ENCODE measurements at places on chromosomes 3 and 15.
A peak's percentile ranks its signal among the peaks of the same experiment; 100 is the strongest.

GRCh38 chr3:113124256-113124830 is 87.0 kb upstream of the BOC start:
- DNase-seq = no peak

DNA sequence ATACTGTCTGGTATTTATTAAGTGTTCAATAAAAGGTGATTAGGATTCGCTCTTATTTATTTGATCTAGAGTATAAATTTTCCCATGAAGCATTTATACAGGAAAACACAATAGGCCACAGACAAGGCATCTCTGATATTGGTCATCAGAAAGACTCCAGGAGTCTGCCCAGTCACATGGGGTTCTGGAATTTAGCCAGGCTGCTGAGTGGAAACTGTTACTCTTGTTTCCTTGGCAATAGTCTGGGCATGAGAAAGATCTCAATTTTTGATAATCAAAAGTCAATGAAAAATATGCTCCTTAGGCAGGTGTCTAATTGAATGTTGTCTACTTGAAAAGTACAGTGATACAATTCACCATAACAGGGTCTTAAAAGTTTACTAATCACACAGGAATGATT is 161.2 kb downstream of the FRMD5 start:
- DNase-seq = peak; percentile 78

GRCh38 chr3:96619475-96619874 is 194.9 kb upstream of the EPHA6 start:
- DNase-seq = no peak

DNA sequence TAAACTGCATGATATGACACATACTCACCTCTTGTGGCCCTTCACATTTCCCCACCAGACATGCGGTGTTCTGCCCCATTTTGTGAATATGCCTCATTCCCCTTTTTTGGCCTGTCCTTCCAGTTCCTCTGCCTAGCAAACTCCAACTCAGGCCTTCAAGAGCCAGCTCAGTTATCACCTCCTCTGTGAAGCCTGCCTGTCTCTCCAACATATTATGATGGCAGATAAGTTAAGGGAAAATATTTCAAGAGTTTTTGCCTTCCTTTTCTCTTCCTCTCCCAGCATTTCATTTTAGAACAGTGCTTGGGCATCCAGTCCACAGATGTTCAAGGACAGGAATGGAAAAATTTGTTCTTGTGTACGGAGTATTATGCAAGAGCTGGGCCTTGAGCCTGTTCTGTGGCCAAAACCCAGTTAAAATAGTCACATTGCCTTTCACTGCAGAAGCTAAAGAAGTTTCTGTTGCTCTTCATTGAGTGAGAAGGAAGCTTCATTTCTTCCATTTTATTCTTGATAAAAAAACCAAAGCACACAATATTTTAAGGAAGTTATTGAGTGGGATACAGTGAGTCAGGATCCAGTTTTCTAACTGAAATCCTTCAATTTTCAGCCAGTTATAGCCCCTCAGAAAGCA is 192.0 kb downstream of the GHSR start:
- peak; percentile 80 for DNase-seq

- no peak for DNase-seq
Observed at GRCh38 chr15:89751748-89752147, 699 bp upstream of the MESP1 start.

DNA sequence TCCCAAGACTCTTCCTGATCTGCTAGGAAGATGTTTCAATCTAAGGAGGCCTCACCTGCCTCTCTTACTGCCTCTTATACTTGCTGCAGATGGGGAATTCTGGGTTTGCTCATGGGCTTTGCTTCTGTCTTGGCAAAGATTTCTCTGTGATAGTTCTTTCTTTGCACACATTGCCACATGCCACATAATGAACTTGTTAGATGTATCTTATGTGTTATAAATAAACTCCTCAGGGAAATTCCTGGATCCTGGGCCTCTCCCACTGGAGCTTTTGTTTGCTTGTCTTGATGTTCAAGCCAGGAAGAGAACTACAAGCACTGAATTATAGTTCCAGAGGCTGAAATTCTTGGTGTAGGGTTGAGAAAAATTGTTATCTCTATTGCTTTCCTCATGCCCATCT is 12.2 kb downstream of the RTP1 start:
- peak; percentile 34 for DNase-seq

DNA sequence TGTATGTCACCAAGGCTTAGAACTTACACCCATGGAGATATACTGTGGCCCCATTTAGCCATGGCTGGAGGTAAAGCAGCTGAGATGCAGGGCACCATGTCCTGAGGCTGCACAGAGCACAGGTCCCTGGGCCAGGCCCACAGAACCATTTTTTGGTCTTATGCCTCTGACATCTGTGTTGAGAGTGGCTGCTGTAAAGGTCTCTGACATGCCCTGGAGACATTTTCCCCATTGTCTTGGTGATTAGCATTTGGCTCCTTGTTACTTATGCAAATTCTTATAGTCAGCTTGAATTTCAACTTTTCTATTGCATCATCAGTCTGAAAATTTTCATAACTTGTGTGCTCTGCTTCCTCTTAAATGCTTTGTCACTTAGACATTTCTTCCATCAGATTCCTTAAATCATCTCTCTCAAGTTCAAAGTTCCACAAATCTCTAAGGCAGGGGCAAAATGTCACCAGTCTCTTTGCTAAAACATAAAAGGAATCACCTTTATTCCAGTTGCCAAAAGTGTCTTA is 701.3 kb downstream of the EPHA3 start:
- DNase-seq = no peak

- DNase-seq = peak; percentile 99
Observed at GRCh38 chr15:63188926-63189871, at the start of gene RAB8B. Gene RAB8B (plus strand): TSS chr15:63189606. CDS start chr15:63189625, 19 bp downstream.

DNA sequence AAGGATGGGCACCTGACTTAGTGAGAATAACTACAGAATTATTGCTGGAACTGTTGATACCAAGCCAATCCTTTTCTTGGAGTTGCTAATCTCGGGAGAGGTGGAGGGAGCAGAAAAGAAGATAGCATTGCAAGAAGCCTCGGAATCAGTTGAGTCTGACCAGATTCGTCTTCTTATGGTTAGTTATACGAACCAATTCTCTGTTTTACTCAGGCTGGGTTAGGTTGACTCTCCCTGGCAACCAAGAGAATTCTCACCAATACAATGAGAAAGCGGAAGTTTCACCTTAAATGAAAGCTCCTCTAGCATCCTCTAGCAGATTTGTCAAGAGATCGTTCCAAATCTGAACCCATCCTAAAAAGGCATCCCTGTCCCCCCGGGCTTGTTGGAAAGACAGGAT is 43.5 kb upstream of the UBE2E1 start:
- DNase-seq = no peak

DNA sequence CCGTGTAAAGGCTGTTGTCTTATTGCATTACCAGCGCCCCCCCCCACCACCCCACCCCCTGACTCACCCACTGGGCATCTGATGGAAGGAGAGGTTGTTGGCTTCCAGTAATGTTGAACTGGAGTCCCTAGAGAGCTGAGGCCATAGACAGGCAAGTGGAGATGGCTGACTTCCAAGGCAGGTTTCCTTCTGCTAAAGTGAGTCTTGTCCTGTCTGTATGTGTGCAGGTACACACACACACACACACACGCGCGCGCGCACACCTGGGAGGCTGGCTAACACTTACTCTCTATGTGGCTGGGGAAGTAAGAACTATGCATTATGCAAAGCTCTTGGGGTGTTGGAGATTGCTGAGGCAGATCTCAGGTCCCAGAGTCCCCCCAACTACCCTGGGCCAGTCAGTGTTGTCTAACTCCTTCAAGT is 1.6 kb upstream of the KY start:
- DNase-seq = peak; percentile 87

- no peak for DNase-seq
Observed at GRCh38 chr3:59810606-59811005, 760.8 kb upstream of the CFAP20DC start.

GRCh38 chr15:95760508-95760907 is 570.0 kb upstream of the NR2F2 start:
- DNase-seq = no peak

- peak; percentile 59 for DNase-seq
Observed at GRCh38 chr15:68204776-68205557, at the start of gene CALML4. Gene CALML4 (minus strand): TSS chr15:68205332. CDS start chr15:68205247, 85 bp downstream.

GRCh38 chr15:88031461-88031860 is 225.1 kb downstream of the NTRK3 start:
- peak; percentile 20 for DNase-seq

GRCh38 chr3:50950591-50950990 is 275.9 kb downstream of the DOCK3 start:
- DNase-seq = no peak

GRCh38 chr3:59979542-59979941 is 929.7 kb upstream of the CFAP20DC start:
- no peak for DNase-seq

DNA sequence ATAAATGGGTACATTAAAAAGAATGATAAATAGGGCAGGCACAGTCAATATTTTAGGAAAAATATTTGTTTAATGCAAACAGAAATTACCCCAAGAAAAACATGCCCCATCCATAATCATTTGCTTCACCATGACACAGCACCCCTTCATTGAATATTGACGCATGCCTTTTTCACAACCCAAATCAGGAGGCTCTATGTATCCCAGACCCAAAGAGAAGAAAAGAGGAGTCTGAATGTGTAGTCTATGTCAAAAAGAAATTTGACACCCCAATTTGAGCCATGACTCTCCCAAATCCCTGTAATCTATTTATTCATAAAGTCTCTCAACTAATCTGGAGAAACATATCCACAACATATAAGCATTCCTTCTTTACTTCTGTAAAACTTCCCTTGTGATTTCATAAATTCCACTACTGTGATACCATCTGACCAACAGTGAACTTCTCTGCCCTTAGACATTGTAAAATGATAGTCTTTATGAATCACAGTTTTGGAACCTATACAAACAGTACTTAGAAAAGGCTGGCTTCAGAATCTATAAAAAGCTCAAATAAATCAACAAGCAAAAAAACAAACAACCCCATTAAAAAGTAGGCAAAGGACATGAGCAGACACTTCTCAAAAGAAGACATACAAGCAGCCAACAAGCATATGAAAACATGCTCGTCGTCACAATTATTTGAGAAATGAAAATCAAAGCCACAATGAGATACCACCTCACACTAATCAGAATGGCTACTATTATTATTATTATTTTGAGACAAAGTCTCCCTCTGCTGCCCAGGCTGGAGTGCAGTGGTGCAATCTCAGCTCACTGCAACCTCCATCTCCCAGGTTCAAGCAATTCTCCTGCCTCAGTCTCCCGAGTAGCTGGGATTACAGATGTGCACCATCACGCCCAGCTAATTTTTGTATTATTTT is 53.4 kb upstream of the XRN1 start:
- DNase-seq = peak; percentile 77

- DNase-seq = no peak
Observed at GRCh38 chr15:91946581-91947292, 93.2 kb downstream of the SLCO3A1 start.

GRCh38 chr3:135103917-135104316 is 308.9 kb downstream of the EPHB1 start:
- no peak for DNase-seq

DNA sequence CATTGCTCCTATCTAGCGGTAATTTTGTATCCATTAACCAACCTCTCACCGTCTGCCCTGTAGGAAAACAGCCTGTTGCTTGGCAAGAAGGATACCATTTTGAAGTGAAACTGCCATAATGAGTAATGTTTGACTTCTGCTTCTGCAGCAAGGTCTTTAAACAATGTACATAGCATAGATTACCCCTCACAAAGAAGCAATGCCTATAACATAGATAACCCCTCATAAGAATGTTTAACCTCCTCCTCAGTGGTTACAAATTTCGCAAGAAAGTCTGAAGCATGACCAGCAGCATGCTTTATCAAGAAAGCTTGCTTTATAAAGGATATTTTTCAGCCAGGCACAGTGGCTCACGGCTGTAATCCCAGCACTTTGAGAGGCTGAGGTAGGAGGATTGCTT is 61.2 kb upstream of the MFGE8 start:
- DNase-seq = peak; percentile 18

DNA sequence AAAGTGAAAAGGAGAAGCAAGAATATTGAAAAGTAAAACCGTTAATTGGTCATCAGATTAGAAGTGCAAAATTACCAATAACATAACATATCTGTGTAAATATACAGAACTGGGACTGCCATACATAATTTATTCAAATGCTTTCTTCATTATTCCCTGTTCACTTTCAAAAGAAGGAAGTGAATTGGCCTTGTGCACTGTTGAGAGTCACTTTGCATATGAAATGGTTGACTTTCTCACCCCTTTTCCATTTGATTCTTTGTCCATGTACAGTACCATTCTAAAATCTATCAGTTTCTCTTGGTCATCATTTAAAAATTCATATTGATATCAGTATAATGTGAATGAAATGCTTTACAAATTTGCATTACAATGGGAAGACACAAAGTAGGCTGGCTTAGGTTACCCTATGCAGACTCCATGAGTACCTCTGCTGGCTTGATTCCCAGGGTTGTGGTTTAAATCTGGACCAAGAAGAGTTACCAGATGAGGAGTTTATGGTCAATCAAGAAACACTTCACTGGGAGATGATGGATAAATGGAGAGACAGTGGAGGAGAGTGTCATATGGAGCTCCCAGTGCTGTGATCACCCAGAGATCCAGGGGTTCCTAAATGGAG is 210.9 kb upstream of the TOPAZ1 start:
- peak; percentile 16 for DNase-seq

GRCh38 chr3:106577241-106577640 is 708.4 kb upstream of the CBLB start:
- peak; percentile 27 for DNase-seq

GRCh38 chr15:48119277-48119676 is 1.5 kb upstream of the SLC24A5 start:
- no peak for DNase-seq

DNA sequence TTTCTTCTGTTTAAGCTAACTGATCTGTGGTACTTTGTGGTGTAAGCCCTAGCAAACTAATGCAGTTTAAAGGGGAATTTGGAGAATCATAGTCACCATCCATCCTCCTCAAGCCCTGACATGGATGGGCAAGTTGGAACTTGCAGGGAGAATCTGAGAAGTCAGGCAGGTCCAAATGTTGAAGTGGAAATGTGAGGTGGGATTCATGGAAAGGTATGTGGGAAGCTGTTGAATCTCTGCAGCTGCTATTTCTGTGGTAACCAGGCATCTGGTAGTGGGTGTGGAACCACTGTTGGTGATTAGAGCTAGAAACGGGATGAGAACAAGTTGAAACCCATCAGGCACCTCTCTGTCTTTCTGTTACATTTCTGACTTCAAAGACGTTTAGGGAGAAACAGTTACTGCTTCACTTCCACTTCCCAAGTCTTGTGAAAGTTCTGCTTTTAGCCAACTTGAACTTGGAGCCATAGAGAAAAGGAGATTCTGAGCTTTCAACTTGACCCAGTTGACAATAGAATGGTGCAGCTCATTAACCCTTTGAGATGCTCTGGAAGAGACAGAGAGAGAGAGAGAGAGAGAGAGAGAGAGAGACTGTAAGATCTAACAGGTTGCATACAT is 38.1 kb upstream of the NMNAT3 start:
- no peak for DNase-seq

GRCh38 chr3:12436514-12437220 is 47.6 kb upstream of the TSEN2 start:
- peak; percentile 69 for DNase-seq

- DNase-seq = no peak
Observed at GRCh38 chr15:68410466-68411342, 21.3 kb downstream of the ITGA11 start.

All from GM23248 (cell line).